HS-5 (cell line): ENCODE measurements at places on chromosomes 2 and 18.
A peak's percentile ranks its signal among the peaks of the same experiment; 100 is the strongest.

DNA sequence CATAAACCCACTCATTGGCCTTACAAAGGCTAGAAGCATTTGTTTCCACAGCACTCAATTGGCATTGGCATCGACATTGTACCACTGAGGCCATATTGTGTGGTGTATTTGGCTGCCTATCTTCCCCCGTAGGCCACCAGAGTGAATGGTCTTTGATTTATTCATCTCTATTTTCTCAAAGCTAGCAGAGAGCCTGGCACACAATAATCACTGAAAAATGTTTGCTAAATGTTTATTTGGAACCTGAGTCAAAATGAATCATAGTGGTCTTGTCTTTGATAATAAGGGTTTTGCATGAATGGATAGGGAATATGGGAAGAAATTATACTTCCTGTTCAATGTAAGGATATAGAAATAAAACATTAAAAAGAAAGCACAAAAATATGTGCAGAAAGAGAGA is 107.3 kb upstream of the SLC8A1 start:
- no peak for DNase-seq

DNA sequence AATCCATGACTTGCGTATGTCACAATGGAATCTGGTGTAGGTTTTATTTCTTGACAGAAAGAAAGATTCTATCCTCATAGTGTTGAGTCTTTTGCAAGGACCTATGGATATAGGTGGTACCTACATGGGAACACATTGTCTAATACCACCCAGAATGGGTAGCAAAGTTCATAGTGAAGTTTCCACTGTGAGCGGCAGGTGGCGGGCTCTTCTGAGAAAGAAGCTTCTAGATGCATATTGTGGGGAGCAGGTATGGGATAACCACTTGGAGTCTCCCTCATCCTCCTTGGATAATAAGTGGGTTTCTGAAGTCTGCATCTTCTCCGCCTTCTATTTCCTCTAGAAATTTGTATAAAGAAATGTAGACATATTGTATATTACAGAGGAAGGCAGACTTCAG is 44.9 kb downstream of the LINC00305 start:
- no peak for DNase-seq

GRCh38 chr2:127024769-127025358 is 82.1 kb downstream of the BIN1 start:
- DNase-seq: no peak

- DNase-seq: no peak
Observed at GRCh38 chr2:9268301-9269080, 61.9 kb downstream of the ASAP2 start.

DNA sequence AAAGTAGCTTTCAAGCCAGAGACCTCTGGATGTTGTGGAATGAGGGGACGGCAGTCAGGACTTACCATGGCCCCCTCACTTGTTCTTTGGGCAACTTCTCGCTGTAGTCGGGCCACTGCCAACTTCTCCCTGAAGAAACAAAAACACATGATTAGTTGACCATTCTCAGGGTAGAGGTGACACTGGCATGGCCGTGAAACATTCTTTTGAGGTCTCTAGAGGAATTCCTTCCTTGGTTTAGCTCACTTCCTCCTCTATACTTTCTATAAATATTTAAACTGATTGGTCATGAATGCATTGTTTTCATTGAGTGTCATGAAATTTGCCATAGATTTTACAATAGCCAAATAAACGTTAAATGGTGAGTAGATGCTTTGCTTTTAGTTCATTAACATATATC is 354.6 kb downstream of the NCKAP5 start:
- DNase-seq: no peak

GRCh38 chr2:195514365-195514764 is 142.7 kb upstream of the SLC39A10 start:
- no peak for DNase-seq

- no peak for DNase-seq
Observed at GRCh38 chr2:160310118-160310828, 110.2 kb upstream of the ITGB6 start.

DNA sequence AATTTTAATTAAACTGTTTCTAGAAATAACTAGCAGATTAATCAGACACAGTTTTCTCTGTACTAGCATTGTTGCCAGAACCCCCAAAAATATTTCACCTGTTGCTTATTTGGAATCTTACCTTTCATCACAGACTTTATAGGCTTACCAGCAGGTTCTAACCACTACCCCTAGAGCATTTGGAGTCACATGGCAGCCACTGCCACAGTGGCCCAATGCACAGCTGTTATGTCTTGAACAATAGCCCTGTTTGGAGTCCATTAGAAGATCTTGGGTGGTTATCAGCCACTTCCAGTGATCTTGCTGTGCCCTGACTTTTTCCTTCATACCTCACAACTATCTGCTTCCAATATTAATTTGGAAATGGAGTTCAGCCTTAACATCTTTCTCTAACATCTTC is 186.2 kb upstream of the TANK start:
- DNase-seq: no peak

DNA sequence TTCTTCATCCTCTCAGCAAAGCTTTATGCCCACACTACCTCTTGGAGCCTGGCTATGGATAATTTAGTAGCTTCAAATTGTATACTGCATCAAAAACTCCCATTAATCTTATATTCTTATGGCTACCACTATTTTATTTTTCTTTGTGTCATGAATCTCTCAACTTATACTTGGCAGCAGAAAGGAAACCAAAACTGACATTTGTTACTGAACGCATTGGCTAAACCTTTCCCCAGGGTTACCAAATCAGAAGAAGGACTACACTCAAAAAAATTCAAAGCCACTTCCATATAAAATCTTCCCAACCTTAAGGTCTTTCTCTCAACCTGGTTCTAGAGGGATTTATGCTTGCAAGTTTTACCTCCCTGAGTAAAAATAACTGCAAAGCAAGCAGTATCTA is 97.0 kb upstream of the REG3G start:
- no peak for DNase-seq

DNA sequence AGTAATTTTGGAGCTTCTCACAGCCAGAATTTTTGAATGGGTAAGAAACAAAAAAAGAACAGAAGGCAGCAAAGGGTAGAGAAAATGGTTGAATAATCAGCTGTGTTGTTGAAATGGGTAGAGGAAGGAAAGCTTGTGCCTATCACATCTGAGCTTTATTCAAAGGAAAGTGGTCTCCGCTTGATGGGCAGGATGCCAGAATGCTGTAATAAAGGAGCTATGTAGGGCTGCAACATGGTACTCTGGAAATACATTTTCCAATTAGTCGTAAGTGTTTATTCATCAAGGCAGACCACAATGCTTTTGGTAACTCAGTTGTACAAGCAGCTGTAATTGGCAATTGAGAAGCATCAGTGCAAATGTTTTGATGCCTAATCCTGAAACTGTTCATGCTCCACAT is 196.9 kb downstream of the ICOS start:
- no peak for DNase-seq

- DNase-seq: no peak
Observed at GRCh38 chr2:174888146-174888545, 117.0 kb downstream of the CHN1 start.

- no peak for DNase-seq
Observed at GRCh38 chr2:231597627-231598026, 5.0 kb downstream of the TEX44 start.

- DNase-seq: no peak
Observed at GRCh38 chr18:644395-645004, 13.0 kb upstream of the TYMS start.

DNA sequence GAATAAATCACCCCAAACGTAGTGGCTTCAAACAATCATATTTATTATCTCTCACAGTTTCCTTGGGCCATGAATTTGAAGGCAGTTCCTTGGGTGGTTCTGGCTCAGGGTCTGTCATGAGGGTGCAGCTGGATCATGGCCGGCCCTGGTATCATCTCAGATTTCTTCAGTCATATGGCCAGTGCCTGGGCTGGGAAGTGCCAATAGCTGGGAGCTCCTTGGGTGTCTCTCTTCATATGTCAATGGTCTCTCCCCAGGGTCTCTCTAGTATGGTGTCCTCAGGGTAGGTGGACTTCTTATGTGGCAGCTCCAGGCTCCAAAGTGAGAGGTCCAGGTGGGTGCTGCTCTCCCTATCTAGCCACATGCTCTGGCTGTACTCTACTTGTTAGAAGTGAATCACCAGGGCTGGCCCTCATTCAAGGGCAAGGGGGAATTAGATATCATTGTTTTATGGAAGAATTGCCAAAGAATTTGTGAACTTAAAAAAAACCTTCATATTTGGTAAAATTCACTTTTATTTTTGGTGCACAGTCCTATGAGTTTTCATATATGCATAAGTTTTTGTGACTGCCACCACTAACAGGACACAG is 15.4 kb downstream of the FHOD3 start:
- DNase-seq: no peak

- no peak for DNase-seq
Observed at GRCh38 chr2:129934044-129934822, 45.2 kb upstream of the RAB6C start.

DNA sequence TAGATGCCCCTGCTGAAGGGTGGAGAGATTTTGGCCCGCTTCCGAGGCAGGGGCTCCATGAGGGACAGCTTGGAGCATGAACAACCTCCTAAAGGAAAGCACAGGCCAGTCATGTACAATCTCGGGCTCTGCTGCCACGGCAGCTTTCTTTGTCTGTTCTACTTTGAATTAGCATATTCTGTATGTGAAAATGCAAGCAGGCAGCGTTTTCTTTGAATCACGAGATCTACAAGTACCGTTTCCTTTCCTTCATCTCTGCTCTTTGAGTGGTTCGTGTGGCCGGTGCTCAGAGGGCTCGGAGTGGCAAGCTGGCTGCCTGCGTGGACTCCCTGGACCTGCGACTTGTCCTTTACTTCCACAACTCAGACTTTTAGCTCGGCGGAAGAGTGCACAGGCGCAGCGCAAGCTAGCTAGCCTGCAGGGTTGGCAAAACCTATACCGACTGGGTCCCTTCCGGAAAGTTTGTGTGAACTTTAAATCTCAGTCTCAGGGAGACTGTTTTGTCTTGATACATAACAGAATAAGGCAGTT is 6.9 kb downstream of the TWIST2 start:
- DNase-seq: no peak

GRCh38 chr2:162196638-162197037 is 44.6 kb upstream of the GCG start:
- peak; percentile 73 for DNase-seq

DNA sequence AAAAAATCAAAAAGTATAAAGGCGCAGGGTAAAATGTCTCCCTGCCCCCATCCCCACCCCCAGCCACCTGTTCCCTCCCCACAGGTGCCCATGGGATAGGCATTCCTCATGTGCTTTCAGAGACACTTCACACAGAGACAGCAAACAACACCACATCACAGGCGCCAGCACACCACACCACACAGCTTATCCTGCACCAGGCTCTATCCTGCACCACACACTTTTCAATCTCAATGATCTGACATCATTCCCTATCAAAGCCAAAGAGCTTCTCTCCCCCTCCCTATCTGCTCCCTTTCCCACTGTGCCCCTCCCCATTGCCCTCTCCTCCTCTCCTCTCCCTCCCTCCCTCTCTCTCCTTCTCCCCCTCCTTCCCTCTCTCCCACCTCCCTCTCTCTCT is 15.5 kb downstream of the FAM178B start:
- DNase-seq: no peak

GRCh38 chr2:44981714-44982108 is 27.5 kb downstream of the SIX2 start:
- DNase-seq: no peak

DNA sequence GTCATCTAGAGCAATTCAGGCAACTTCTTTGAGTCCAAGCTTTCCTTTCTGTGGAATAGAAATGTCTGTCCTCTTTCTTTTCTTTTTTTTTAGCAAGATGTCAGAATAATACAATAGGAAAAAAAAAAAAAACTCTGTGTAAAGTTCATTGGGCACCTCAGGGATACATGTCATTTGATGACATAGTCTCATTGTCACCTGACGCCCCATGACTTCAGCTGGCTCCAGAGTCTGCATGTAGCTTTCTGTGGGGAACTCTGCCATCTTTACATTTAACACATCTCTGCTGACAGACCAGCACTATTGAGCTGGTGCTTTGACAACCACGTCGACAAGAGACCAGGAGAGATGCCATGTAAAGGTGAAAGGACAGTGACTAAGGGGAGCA is 172.5 kb upstream of the KLF7 start:
- no peak for DNase-seq

GRCh38 chr2:187171318-187171717 is 276.7 kb downstream of the CALCRL start:
- DNase-seq: no peak

- DNase-seq: peak; percentile 59
Observed at GRCh38 chr2:33788044-33788443, 188.9 kb upstream of the FAM98A start.

GRCh38 chr2:102442967-102443828 is 20.2 kb downstream of the IL18RAP start:
- no peak for DNase-seq

GRCh38 chr2:3435445-3435844 is 56.0 kb downstream of the TRAPPC12 start:
- no peak for DNase-seq

DNA sequence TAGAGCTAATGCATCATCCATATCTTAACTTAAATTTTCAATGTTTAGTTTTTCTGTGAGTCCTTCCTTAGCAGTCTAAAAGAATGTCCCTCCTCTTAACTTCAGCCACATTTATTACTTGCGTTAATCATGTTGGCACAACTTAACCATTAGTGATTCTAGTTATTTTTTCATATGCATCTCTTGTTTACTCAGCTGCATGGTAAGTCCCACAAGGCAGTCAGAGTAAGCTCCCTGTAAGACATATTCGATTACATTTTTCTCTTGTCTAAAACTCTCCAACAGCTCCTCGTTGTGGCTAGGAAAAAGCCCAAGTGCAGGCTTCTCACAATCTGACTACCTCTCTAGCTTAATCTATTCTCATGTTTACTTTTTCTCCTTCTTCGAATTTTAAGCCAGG is 2045.3 kb upstream of the PIK3C3 start:
- DNase-seq: no peak

- no peak for DNase-seq
Observed at GRCh38 chr2:9004338-9005204, 1.1 kb upstream of the MBOAT2 start.

DNA sequence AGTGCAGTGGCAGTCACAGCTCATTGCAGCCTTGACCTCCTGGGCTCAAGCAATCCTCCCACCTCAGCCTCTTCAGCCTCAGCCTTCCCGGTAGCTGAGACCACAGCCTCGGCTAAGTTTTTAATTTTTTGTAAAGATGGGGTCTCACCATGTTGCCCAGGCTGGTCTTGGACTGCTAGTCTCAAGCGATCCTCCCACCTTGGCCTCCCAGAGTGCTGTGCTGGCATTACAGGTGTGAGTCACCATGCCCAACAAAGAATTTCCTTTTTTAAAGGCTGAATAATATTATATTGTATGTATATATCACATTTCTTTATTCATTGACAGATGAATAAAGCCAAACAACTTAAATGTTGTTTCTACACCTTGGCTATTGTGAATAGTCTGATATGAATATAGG is 42.5 kb downstream of the MOB4 start:
- no peak for DNase-seq

DNA sequence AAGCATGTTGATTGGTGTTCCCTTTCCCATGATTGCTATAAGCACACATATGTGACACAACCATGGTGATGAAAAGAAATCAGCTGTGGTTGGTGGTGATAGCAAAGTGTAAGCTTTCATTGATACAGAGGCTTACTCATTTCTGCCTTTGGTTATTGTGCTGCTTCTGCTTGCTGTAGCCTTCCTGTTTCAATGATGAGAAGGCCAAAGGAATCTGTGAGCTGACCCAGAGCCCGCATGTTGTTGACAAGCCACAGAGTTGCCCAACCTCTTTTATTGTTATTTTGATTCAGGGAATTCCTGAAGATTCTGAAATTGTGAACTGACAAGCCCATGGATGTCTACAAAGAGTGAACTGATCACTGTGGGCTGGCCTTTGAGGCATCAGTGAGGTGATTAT is 164.4 kb downstream of the TMEFF2 start:
- no peak for DNase-seq

GRCh38 chr2:216991563-216991962 is 131.7 kb upstream of the TNP1 start:
- DNase-seq: no peak
